Mucosa of descending colon (tissue), 3 donors: ENCODE measurements at places on chromosomes 3 and 15.

- DNase-seq: peak; percentile 30
Observed at GRCh38 chr3:33202711-33203457, 15.7 kb downstream of the SUSD5 start.

DNA sequence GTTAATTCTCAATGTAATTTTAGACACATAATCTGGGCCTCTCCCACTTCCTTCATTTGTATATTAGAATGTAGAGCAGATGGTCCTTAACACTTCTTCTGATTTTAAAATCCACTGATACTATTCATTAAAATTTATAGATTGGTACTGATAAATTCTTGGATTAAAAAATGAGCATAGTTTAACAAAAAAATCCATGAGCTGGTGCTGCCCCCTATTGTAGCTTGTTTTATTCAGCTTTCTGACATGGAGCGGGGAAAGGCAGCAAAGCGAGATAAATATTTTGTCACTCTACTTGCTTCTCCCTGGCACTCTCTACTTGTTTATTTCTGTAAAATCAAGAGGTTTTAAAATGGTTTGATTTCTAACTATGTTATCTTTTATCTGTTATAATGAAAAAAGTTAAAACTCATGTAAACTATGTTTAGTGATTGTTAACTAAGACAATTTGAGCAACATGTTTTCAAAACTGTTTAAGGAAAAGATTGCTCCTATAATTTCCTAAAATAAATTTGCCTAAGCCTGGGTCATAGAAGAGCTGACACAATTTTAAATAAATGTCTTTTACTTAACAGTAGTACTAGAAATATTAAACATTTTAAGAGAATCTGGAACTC is 26.5 kb upstream of the PLOD2 start:
- no peak for DNase-seq

GRCh38 chr3:139811331-139811730 is 123.7 kb upstream of the CLSTN2 start:
- no peak for DNase-seq

GRCh38 chr3:120497336-120497735 is 46.5 kb upstream of the FSTL1 start:
- DNase-seq: no peak

GRCh38 chr3:58353722-58354553 is 21.2 kb downstream of the PXK start:
- DNase-seq: no peak

- no peak for DNase-seq
Observed at GRCh38 chr15:23472678-23473077, 25.6 kb upstream of the GOLGA6L2 start.

GRCh38 chr3:43608751-43609150 is 13.1 kb downstream of the ANO10 start:
- DNase-seq: no peak

GRCh38 chr3:124586126-124587052 is 143.9 kb upstream of the UMPS start:
- no peak for DNase-seq
